ENCODE measurements at places on chromosomes 16 and 17.
A peak's percentile ranks its signal among the peaks of the same experiment; 100 is the strongest.

- DNase-seq: no peak
These were observed 926 bp upstream of the SHCBP1 start for GRCh38 chr16:46621934-46622676.

GRCh38 chr17:77475016-77475976 is 334.5 kb downstream of the SEC14L1 start:
- DNase-seq: peak; percentile 61

DNA sequence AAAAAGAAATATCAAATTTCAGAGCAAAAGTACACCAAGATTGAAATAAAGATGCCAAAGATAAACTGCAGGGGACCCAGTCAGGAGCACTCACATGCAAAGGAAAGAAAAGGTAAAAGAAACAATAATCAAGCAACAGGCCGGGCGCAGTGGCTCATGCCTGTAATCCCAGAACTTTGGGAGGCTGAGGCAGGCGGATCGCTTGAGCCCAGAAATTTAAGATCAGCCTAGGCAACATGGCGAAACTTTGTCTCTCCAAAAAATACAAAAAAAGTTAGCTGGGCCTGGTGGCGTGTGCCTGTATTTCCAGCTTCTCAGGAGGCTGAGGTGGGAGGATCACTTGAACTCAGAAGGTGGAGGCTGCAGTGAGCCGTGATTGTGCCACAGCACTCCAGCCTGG is 107.6 kb upstream of the SMURF2 start:
- DNase-seq: no peak

- DNase-seq: no peak
These were observed 14.3 kb downstream of the KATNIP start for GRCh38 chr16:27564224-27564623.

- no peak for DNase-seq
These were observed 8.6 kb upstream of the APPBP2 start for GRCh38 chr17:60534613-60535157.

- no peak for DNase-seq
These were observed 86.7 kb upstream of the ELAC2 start for GRCh38 chr17:13104576-13104975.

Data from ELF-1 (cell line).